ENCODE measurements at places on chromosomes 11 and 22. TPM values are rescaled to one million over a fixed set of nuclear protein-coding genes. Genes with fewer than 3 reads are reported as not detected.

DNA sequence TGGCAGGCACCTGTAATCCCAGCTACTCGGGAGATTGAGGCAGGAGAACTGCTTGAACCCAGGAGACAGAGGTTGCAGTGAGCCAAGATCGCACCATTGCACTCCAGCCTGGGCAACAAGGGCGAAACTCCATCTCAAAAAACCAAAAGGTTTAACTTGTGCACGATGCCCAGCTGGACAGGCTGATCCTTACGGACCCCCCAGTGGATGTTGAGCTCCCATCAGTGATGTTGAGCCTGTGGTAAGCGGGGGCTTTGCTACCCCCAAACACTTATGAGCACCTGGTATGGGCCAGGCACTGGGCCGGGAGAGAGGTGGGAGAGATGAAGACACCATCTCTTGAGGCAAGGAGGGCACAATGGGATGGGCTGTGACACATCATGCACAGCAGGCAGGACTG is 7.4 kb upstream of the SERPIND1 start:
- DNase-seq = no peak

- DNase-seq = no peak
Measured at GRCh38 chr11:124884869-124885479, 12.7 kb downstream of the ROBO4 start.

DNA sequence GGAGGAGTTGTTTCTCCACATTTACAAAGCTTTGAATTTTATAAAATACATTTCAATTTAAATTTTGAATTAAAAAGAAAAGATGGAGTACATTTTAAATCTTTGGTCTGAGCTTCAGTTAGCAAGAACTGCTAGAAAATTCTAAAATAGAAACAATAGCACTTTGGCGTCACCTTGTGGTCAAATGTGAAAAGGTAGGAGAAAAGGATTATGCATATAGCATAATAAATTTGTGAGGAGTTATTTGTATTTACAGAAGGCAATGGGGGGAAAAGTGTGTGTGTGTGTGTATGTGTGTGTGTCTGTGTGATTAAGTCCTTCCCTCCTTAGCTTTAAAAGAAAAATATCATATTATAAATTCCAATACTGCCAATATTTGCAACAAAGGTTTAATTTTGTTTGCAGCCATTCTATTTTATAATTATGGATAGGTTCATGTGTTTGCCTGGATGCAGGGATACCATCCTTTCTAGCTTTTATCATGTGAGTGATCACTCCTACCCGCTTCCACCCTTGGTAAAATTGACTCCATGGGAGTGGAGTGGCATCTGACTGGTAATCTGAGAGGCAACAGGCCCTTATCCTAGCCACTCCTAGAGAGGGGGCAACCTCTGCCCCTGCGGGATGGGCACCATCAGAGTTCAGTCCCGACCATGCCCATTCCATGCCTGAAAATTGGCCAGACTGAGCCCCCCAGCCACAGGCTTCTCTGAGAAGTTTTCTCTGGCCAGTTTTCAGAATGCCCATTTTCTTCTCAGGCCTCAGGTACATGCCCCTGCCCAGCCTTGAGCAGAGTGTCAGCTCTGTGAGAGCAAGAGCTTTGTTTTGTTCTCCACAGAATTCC is 13.6 kb upstream of the LGR4 start:
- DNase-seq = no peak

MMP10 gene
- not detected for total RNA-seq
